HTR-8/SVneo (cell line): ENCODE measurements at places on chromosomes 3 and 15.

DNA sequence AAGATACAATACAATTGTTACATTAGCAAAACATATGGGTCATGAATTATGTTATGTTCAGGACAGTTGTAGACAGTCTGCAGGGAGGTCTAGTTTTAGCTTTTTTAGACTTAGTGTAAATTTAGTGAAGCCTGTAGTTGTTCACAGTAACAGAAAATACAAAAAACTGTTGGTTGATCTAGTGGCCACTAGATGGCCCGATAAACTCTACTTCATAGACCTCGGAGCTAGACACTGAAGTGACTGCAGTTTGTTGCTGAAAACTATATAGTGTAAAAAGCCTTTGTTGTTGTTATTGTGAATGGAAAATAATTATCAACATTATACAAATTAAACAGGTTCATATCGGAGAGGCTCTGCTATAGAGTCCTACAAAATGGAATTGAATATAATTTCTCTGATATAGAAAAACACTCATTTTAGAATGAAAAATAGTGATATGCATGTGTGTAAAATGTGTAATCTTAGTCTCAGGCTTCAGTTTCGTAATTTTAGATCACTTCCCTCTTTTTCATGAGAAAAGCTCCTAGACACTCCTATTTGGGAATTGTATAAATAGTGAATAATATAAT, 18.3 kb downstream of the MAGEL2 start:
- no peak for DNase-seq

- no peak for DNase-seq
Observed at GRCh38 chr3:129878355-129878754, 15.2 kb downstream of the TMCC1 start.

DNA sequence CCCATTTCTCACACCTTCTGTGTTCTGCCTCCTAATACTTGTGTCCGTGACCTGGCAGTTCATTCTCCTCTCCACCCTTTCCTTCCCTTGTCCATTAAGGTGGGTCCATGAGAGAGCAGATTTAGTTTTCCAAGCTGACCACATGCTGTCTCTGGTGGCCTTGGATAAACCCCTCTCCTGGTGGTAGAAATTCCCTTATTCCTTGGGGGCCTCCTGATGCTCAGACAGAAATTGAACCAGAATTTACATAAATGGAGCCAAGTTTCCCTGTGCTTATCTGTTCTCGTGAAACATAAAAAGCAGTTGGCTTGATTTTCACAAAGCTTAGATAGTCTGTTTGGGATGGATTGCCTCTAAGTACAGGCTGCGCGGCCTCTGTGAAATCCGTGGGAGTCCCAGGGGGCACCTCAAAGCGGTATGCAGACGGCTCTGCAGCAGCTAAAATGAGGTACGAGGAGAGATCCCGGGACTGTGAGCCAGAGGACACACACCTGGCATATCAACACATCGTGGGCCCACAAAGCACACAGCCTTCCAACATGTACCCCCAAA, 101.0 kb upstream of the NMNAT3 start:
- DNase-seq = no peak

DNA sequence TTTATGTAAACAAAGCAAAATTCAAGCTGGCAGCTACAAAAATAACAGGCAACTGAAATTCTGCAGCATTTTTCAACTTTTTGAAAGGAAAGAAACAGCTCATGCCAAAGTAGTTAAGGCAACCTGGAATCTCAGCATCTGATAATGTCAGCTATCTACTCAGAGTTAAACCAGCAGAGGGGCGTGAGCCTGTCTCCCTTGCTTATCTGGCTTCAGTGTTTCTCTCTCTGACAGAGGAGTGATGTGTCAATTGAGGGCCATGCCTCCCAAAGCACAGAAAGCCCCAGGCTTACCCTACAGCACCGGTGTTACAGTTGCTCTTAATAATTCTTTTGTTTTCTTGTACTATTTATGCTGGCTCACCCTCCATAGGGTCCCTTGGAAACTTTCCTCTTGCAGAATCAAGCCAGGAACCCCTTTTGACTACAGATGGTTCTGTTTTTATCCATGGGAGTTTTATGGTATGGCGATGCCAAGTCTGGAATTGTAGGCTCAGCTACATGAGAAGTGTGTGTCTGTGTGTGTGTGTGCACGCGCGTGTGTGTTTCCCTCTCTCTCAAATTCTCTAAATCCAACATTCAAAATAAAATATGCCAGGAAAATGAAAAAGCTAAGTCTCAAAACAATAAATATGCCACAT, 7.3 kb downstream of the TMEM212 start:
- DNase-seq = no peak

DNA sequence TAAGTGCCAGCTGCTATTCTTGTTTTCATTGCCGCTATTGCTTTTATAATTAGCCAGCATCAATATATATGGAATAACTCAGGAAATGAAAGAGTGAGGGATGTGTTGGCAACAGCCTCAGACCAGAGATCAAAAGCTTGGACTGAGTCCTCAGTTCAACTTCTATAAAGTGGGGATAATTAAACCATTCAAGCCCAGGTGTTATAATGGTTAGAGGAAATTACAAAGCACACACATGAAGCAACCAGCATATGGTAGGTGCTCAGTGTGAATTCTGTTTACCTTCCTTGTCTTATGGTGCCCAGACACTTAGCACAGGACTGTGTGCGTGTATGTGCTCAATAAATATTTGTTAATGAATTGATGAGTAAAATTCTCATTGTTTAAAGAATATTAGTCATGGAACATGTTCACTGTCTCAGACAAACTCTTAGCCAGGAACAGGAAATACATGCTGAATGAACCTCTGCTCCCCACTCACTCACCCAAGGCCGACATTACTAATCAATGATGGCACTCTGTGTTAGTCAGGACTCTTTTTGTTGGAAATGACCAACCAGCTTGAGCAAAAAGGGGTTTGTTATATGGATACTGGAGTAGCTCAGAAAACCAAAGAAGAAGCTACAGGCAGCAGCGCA, 16.7 kb upstream of the CCDC174 start:
- no peak for DNase-seq

GRCh38 chr3:141255846-141256261, 24.2 kb downstream of the PXYLP1 start:
- DNase-seq = no peak

- DNase-seq = no peak
Observed at GRCh38 chr15:92667287-92667904, 11.8 kb upstream of the FAM174B start.

DNA sequence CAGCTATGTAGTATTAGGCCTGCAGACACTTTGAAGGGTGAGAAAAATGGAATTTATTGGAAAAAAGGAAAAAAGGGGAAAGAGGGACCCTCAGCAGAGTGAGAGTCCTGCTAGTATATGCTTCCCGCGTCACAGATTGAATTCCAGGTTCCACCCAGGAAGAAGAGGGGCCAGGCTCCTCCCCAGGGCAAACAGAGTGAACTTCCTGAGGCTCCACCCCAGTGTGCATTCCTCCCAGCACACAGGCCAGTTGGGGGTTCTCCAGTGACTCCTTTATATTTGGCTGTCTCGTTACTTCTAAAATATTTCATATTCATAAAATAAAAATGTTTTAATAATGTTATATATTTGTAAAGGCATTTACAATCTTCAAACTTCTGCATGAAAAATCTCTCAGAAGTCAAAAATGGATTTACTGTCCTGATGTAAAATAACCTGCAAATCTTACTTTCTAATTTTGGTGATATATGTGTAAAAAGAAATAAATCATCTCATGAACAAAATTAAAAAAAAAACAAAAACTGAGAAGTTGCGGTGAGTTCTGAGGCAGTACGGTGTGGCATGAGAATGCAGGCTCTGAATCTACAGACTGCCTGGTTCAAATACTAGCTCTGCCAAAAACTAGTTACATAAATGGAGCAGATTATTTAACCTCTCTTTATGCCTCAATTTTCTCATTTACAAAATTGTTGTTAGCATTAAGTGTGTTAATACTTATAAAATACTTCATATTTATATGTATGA, 175.8 kb upstream of the P2RY1 start:
- DNase-seq = no peak

DNA sequence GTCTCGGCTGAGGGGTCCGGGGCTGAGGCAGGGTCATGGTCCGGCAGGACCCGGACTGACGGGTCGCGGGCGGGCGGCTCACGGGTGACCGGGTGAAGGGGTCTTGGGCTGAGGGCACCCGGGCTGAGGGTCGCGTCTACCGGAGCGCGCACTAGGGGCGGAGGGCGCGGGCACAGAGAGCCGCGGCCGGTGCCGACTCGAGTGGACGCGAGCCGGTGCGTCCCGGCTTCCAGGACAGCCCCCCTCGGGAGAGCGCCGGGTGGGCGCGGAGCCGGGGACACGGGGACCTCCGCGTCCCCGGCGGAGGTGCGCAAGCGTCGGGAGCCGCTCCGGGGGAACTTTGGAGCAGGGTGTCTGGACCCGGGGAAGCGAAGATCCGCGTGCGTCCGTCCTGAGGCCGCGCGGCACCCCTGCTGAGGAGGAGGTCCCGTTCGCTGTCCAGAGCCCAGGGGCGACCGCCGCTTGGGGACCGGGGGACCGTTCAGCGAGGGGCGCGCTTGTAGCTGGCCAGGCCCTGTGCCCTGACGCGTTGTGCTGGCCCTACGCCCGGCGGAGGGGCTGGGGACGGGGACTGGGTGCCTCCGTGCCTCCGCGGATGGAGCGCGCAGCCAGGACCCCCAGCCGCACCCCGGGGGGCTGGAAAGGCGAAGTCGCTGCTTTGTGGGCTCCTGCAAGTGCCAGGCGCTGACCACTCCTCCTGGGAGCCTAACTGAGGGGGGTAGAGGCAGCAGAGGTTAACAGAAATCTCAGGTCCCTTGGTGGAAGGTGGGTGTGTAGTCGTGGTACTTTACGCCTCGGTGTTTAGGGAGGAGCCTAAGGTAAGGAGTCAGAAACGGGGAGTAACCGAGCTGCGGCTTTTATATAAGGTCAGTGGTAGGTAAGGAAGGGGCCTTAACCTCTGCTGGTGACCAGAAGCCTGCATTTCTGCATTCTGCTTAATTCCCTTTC, at the start of gene PPARG:
TSS of gene PPARG (plus strand) at position 889 of the 948 bp plus-strand sequence. CDS start 90,642 bp downstream, outside the sequence.
- DNase-seq = no peak

DNA sequence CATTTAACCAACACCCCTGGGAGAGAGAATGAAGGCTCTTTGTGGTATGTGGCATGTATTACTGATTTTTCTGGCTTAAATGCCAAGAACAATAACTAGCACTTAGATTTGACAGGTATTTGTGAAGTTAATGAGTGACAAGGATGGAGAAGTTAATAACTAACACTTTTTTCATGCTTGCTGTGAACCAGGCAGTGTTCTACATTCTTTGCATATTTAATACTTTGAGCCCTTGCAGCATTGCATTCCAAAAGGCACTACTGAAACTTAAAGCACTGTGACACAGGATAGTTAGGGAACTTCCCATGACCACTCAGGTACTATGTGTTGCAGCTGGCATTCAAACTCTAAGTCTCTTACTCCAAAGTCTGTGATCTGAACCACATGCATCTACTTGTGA, 650.6 kb downstream of the ZPLD1 start:
- DNase-seq = no peak

DNA sequence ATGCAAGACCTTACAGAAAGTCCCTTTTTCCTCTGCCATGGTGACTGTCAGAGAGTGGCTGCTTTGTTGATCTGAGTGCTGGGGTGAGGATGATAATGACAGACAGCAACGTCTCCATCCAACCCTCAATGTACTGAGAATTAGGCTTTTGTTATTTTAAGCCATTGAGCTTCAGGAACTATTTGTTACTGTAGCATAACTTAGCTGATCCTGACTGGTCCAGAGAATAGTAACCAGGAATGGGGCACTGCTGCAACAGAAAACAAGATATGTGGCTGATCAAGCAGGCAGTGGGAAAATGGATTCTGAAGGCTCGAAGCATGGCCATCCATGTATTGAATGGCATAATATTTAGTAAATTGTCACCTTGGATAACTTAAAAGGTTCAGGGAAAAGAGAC, 5.2 kb upstream of the KLF13 start:
- no peak for DNase-seq

GRCh38 chr3:102826636-102827035, 391.8 kb downstream of the ZPLD1 start:
- DNase-seq = no peak

DNA sequence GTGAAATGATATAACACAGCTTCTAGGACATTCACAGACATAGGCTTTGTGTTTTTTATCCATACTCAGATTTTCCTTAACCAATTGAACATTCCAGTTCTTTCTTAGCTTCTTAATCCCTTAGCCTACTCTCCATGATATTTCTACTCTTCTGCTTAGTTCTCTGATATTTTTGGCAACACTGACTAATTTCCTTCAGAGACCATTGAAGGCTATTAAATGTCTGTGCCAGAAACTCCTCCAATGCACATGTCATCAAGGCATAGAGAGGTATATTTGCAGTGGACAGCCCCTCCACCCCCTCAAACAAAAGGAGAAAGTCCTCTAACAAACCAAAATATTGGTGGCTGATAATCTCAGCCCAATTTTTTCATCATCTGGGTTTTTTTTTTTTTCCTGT, 105.9 kb upstream of the TSC22D2 start:
- no peak for DNase-seq

GRCh38 chr3:123880998-123881561, 3.1 kb downstream of the MYLK start:
- DNase-seq = no peak

GRCh38 chr3:50550079-50550736, 17.3 kb downstream of the C3orf18 start:
- DNase-seq = peak; percentile 66

- DNase-seq = no peak
Observed at GRCh38 chr15:48176112-48176511, 2.0 kb downstream of the MYEF2 start.

DNA sequence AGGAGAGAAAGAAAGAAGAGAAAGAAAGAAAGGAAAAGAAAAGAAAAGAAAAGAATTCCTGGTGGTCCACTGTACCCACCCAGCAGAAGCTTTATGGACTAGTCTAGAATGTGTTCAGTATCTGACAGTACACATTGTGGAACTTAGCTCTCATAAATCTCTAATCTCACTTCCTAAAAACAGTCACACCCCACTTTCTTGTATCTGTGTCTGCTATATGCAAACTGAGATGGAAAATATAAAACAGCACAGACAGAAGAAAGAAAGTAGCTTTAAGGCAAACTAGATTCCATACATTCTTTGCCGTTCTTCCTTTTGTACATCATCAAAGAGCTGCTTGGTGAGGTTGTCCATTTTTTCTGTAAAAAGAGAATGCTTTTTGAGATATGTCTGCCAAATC, 41.1 kb upstream of the GNB5 start:
- no peak for DNase-seq
